ENCODE measurements at places on chromosomes 13 and 19.

GRCh38 chr19:35350591-35350990 is 2.9 kb downstream of the FFAR1 start:
- DNase-seq: no peak

- DNase-seq: peak; percentile 95
These were observed 2.9 kb downstream of the IER2 start for GRCh38 chr19:13152974-13153568.

GRCh38 chr13:98824376-98825160 is 72.1 kb upstream of the SLC15A1 start:
- DNase-seq: no peak

GRCh38 chr13:48775804-48776203 is 122.1 kb downstream of the CYSLTR2 start:
- no peak for DNase-seq

DNA sequence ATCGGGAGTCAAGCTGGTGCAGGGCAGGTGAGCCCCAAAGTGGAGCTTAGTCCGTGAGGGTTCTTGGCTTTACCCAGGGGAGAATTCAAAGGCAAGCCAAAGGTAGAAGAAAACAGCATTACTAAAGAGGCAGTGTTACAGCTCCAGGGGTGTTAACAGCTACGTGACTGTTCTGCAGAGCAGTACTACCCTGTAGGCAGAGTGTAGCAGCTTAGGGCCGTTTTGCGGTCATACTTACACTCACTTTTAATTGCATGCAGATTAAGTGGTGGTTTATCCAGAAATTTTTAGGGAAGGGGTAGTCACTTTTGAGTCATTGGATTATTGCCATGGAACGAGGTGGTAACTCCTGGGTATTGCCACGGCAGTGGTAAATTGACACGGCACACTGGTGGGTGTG is 482.2 kb downstream of the SLITRK5 start:
- DNase-seq: no peak

- DNase-seq: no peak
These were observed 599 bp upstream of the ZNF784 start for GRCh38 chr19:55625004-55625326.

DNA sequence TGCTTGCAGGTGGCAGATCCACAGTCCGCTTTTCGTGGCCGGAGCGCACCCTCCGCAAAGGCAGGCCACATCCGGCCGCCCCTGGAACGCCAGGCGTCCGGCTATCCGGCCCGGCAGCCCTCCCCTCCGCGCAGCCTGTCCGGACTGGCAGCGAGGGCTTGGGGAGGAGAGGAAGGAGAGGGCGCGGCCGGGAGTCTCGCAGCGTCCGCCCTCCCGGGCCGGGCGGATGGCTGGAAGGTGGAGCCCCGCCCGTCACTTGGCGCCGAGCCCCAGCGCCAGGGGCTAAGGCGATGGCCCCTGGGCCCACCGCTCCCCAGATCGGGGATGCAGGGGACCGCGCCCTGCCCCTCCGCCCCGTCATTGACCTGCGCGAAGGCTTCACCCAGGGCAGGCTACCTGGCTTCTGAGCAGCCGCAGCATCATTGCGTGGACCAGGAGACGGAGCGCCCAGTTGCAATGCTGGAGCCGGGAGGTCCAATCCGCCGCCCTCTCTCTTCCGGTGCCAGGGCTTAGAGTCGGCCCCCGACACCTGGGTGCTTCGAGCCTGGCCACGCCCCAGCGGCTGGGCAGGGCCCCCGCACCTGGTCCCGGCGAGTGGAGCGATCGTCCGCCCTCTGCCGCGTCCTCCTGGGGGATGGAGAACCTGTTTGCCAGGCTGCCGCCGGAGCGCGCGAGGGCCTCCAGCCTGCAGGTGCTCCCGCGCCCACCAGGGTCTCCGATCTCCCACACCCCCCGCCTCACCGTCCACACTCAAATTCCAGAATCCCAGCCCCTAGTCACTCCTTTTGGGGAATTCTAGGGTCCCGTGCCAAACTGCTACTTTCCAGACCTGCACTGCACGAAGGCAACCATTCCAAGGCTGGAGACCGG is at the start of gene FUT1:
FUT1 (minus strand) TSS at position 146 of the 870 bp plus-strand sequence. CDS start 1,360 bp downstream, outside the sequence.
- DNase-seq: no peak

DNA sequence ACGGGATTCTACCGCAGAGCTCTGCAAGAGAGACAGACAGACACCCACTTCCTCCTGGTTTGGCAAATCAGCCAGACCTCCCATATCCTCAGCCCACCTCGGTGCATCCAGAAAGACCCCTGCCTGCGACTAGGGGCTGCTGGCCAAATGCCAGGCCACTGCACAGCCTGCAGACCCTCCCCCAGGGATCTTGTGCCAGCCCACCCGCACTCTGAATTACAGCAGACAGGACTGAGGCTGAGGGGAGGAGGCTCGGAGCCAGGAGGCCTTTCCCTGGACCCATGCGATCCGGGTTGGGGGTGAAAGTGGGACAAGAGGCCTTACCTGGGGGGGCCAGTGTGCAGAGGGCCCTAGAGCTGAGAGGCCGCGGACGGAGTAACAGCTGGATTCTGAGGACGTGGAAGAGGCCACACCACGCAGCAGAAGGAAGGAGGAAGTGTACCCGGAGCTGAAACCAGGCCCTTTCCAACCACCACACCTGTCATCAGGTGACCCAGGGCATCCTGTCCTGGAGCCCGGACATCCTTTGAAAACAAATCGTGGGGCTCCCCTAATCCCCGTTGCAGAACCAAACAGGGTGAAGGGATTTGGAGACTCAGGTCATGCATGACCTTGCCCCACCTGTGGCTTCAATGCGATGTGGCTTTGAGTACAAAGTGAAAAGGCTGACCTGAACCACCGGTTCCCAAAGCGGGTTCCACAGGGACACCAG is 993 bp downstream of the FUT6 start:
- DNase-seq: no peak

GRCh38 chr19:18633321-18633720 is 3.5 kb upstream of the KLHL26 start:
- no peak for DNase-seq

DNA sequence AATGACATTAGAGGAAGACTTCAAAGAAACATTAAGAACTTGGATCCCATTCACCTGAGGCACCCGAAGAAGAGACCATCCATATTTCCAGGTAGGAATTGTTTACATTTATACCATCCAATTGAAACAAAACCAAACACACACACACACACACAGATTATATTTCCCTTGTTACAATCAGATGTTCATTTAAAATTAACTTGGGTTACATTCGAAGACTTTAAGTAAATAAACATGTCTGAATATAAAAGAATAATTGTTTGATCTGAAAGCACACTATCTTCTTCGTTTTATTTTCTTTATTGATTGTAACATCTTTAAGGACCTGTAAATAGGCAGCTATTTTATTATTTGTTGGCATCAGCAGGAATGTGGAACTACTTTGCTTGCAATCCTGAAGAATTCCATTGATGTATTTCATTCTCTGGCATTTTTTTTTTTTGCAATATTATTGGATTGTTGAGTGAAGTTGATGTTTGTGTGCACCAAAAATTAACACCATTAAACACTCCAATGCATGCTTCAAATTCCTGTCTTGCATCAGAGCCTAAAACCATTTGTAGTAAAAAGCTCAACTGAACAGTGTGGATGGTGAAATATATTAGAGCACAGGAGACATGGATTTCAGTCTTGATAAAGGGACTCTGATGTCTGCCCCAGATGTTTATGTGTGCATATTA is 85.3 kb upstream of the FRY start:
- DNase-seq: no peak

DNA sequence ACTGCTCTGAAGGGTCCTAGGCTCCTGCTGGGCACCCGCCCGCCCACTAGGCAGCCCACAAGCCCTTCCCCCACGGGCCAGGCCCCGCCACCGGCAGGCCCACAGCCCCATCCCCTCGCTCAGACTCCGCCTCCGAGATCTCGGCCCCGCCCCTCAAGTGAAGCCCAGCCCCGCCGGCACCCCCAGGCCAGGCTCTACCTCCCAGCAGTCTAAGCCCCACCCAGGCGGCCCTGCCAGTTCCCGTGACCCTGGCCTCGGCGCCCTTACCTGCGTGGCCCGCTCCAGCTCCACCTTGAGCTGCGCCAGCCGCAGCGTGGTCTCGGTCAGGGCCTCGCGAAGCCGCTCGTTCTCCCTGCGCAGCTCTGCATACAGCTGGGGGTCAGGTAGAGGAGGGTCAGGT is 16.3 kb downstream of the EPS8L1 start:
- no peak for DNase-seq

DNA sequence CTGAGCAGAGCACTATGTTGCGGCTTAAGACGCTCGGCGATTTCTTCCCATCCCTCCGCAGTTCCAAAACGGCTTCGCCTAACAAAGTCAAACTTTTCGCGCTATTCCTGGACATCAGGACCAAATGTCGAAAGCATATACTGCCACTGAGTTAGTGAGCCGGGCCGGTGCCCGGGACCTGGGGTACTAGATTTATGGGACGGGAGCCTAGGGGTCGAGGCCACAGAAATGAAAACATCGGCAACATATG is 699 bp downstream of the RCBTB2 start:
- no peak for DNase-seq
